ENCODE measurements at places on chromosomes 7 and 10.

GRCh38 chr7:39428221-39428620, 138.0 kb upstream of the YAE1 start:
- DNase-seq = no peak

DNA sequence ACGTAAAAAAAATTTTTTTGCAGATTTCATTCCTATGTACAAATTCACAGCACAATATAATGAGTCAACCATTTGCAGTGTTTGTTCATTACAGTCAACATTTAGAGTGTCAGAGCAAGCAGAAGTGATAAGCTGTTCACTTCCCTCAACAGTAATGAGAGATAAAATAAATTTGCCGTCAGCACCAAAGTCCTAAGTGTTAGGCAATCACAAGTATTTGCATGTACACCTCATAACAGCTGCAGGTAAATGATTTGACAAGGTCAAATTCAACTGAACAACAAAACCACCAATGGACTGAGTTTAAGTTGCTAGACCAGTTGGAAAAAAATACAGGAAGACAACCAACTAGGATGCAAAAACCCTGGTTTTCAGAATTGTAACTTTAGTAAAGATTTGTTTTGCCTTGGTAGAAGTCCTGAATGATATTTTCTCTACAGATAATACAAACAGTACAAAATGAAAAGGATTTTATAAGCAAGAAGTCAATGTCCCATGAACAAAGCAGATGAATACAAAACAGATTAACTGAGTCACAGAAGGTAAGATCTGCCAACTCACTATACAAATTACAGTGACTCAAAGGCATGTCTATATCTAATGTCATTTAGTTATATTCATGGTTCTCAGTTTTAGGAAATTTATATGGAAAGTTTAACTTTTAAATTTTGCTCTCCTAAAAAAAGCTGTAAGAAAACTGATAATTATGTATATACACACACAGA, 10.4 kb downstream of the RAPGEF5 start:
- DNase-seq = no peak

DNA sequence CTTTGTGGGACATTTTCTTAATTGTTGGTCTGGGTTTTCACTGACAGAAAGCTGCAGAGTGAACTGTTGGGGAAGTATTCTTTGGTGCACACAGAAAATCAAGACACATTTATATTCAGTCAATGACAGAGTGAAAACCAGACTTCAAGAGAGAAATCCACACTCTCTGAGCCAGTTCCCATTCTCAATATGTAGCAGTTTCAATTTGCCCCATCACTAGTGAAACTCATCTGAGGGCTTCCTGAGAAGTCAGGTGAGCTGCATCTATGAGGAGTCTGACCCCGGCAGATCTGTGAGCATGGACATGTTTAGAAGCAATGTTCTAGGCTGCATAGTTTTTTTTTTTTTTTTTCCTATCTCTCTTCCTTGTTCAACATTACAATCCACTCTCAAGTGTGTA, 163.7 kb upstream of the AHR start:
- no peak for DNase-seq

DNA sequence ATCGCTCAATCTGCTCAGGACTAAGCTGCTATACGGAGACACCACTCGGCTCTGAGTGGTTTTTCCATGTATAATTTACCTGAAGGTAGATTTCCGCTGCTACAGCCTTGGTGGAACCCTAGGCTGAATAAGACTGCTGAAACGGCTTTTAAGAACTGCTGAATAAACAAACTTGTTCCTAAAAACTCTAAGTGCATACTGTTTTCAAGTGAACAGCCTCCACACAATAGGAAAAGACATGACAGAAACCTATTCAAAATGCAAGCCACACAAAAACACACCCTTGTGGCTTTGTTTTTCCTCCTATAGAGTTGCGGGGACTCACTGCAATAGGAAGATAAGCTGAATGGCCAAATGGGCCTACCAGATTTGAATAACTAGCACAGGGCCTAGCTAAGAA, 117.2 kb downstream of the UBE2H start:
- DNase-seq = no peak

GRCh38 chr7:95318501-95319100, 5.7 kb downstream of the PON1 start:
- no peak for DNase-seq

DNA sequence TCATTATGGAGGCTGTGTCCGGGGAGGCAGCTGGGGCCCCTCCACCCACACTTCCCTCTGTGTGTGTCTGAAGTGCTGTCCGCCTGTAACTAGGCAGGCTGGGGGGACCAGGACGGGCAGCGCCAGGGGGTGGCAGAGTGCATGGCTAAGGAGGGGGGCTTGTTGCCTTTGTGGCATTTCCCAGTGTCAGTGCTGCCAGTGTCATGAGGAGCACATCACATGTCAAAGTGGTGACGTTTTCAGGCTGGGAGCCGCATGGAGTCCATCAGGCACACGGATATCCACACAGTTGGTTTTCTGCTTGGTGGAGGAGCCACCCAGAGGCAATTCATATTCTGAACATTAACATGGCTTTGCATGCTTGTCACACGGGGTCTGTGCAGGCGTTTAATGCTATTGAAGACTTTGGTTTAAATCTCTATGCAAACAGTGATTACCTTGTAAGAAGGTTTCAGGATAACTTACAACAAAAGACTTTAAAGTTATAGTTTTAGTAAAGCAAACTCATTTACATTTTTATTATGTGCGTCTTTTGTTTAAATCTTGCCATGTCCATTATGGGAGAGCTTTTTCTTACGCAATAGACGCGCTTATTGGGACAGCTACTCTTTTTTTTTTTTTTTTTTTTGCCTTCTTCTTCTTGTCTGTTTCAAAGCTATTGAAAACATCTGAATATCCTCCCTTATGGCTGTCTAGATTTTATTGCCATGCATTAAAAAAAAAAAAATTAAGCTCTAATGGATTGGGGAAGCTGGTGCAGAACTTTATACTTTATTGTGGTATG, 52.9 kb downstream of the C10orf67 start:
- DNase-seq = no peak

GRCh38 chr7:157676456-157677255, 339.9 kb downstream of the DNAJB6 start:
- DNase-seq = no peak

- DNase-seq = no peak
Measured at GRCh38 chr7:42161719-42162118, 75.3 kb downstream of the GLI3 start.

DNA sequence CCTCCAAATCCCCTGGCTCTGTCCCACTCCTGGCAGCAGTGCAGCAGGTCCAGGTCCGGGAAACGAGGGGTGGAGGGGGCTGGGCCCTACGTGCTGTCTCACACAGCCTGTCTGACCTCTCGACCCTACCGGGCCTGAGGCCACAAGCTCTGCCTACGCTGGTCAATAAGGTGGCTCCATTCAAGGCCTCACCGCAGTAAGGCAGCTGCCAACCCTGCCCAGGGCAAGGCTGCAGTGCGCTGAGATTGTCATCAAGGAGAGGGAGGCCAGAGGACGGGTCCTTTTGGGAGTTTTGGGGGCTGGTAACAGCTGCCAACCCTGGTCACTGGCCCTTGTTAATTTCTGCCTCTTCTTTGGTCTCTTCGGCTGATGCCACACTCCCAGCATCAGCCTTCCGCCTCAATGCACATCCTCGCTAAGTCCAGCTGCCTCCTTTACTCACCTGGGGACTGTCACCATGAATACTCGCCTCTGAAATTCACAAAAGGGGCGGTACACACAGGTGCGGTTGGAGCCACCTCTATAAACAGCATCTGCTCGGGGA, 3.5 kb downstream of the EPO start:
- DNase-seq = no peak

DNA sequence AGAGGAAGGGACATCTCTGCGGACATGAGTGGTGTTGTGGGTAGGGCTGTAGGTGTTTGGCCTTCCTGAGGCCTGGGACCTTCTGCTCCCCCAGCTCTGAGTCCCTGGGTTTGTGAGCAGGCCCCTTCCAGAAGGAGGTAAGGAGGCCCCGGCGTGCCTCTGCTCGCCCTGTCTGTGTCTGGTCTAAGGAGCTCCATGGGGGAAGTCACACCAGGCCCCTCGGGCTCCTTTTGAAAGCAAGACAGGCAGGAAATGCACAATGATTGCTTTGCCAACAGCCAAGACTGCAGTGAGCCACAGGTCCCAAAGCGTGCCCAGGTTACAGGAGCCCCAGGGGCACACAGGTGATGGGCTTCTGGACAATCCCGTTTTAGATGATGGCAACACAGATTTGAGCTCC, 89.5 kb downstream of the FAM53B start:
- DNase-seq = no peak

GRCh38 chr7:111067251-111067650, 23.7 kb upstream of the LRRN3 start:
- no peak for DNase-seq

DNA sequence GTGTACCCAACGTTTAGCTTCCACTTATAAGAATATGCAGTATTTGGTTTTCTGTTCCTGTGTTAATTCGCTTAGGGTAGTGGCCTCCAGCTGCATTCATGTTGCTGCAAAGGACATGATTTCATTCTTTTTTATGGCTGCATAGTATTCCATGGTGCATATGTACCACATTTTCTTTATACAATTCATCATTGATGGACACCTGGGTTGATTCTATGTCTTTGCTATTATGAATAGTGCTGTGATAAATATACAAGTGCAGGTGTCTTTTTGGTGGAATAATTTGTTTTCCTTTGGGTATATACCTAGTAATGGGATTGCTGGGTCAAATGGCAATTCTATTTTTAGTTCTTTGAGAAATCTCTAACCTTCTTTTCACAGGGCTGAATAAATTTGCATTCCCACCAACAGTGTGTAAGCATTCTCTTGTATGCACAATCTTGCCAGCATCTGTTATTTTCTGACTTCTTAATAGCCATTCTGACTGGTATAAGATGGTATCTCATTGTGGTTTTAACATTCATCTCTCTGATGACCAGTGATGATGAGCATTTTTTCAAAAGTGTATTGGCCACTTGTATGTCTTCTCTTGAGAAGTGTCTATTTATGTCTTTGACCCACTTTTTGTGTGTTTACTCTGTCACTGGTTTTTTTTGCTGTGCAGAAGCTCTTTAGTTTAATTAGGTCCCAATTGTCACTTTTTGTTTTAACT, 72.5 kb upstream of the CC2D2B start:
- no peak for DNase-seq
